ENCODE measurements at places on chromosomes 1 and 21.

- DNase-seq: no peak
These were observed 32.9 kb downstream of the ARHGEF10L start for GRCh38 chr1:17572264-17572985.

DNA sequence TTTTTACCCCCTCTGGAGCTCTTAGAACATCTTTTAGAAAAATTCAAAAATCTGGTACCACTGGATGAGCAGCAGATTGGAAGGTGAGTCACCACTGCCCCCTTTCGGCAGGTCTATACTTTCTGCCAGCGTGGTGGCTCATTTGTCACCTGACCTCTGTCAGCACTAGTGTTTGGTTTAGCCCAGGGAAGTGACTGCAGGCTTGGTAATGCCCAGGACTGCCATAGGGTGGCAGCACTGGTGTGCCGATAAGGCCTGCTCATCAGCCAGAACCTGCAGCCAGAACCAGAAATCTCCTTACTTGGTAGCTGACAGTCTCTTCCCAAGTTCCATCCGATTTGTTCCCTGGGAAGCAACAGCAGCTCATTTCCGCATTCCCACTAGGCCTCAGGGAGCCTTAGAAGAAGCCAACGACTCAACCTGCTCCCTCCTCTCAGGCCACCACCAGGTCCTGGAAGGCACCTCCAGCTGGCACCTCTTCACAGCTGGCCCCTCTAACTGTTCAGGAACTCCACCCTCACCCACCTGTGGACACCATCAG, 6.8 kb downstream of the SMIM12 start:
- DNase-seq: peak; percentile 96

- no peak for DNase-seq
These were observed 137.0 kb downstream of the BRINP2 start for GRCh38 chr1:177307771-177308170.

- DNase-seq: no peak
These were observed 57.7 kb downstream of the TRIM11 start for GRCh38 chr1:228348708-228349467.

GRCh38 chr1:199857108-199857507, 170.4 kb upstream of the NR5A2 start:
- no peak for DNase-seq

DNA sequence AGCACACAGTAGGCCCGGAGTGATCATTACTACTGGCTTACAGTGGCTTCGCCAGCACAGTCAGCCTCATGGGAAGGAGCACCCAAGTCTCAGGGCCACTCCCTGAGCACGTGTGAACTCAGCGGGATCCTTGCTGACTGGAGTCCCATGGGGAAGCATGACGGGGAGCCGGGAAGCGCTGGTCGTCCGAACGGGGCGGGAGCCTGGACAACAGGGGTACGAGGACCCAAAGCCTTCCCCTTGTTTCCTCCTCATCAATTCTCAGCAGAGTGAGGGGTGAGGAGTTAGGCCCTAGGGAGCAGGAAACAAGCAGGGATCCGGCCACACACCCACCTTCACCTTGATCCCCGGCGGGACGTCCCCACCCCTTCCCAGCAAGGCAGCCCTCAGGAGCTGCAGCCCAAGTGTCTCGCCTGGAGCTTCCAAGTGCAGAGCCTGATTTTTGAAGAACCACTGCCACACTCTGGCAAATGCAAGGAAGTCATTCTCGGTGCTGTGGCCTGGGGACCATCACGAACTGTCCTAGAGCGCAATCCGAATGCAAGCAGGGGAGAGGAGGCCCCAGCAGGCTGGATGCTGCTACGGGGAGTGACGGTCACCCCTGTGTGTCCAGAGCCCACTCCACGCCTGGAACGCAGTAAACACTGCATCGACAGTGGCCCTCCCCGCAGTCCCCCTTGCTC, 35.5 kb downstream of the TOMM20 start:
- DNase-seq: peak; percentile 65

- DNase-seq: peak; percentile 23
These were observed 5.6 kb upstream of the TDRD10 start for GRCh38 chr1:154496383-154496782.

GRCh38 chr1:112332176-112333150, 63.6 kb upstream of the CTTNBP2NL start:
- DNase-seq: no peak

DNA sequence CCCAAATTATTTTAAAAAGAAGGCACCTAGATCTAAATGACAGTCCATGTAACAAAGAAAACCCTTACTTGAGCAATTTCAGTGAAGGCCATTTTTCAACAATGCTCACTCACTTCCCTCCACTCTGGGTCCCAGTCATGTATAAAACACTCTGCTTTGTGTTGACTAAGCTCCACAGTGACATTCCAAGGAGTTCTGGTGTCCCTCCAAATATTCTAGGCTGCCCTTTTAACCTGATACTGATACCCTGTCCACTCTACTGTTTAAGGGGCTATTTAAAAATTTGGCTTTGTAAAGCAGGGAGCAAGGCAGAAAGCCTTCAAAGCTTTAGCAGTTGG, 73.6 kb downstream of the GNG12 start:
- DNase-seq: peak; percentile 43

Measured in thyroid gland (tissue), 4 donors.